ENCODE measurements at places on chromosomes 5 and 9. TPM values are rescaled to one million over a fixed set of nuclear protein-coding genes. Genes with fewer than 3 reads are reported as not detected.

- DNase-seq, result no peak
Observed at GRCh38 chr5:65068410-65068809, 299.7 kb downstream of the CWC27 start.

- no peak for DNase-seq
Observed at GRCh38 chr9:136709454-136710109, 2.8 kb upstream of the DIPK1B start.

DNA sequence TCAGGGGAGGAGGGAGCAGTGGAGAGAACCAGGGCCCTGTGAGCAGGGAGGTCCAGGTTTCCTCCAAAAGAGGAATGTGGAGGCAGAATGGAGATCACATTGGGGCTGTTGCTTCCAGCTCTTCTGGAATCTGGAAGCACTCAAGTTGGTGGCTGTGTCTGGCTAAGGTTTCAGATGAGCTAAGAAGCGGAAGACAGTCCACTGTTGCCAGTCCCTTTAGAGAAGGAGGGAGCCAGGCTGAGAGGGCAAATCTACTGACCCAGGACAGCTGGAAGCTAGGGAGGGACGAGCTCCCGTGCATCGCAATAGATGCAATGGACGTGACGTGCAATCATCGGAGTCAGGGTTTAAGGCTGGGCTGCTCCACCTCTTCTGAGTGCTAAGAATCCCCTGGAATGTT, 71.2 kb downstream of the TENT4A start:
- DNase-seq, result no peak

DNA sequence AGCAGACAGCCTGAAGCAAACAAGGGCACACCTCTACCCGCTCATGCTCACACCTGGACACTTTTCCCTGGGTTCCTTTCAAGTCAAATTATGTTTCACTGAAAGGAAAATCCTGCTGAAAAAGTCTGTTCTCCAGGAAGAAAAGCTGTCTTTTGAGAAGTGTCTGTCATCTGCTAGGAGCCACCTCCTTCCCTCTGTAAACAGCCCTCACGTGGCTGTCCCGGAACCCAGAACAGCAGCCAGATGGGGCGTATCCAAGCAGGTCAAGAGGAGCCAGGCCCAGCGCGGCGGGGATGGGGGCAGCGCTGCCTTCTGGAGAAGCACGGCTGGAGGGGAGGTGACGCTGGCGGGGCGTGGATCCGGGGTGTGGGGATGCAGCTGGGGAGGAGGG, at the start of gene PNPLA7:
Gene PNPLA7 (minus strand): TSS at position 172 of the 391 bp plus-strand sequence. CDS start 205 bp downstream, outside the sequence.
- DNase-seq, result peak; percentile 70

DNA sequence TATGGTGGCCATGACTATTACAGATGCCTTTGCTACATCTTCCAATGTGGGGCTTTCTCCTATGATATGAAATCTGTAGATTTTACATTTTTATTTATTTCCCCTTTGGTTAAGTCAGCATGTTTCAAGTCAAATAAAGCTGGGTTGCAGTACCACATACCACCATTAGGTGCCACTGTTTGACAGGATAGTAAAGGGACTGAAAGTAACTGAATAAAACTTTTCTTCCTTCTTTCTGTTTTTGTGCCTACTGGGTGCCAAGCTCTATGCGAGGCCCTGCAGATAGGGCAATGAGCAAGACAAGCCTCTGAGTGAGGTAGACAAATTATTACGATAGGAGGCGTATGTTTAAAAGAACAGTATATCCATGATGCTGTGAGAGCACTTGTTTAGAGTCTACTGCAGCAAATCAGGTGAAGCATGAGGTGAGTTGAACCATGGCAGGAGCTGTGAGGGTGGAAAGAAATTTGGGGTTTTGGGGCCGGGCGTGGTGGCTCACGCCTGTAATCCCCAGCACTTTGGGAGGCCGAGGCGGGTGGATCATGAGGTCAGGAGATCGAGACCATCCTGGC, 64.8 kb downstream of the GDNF start:
- DNase-seq, result peak; percentile 13

DNA sequence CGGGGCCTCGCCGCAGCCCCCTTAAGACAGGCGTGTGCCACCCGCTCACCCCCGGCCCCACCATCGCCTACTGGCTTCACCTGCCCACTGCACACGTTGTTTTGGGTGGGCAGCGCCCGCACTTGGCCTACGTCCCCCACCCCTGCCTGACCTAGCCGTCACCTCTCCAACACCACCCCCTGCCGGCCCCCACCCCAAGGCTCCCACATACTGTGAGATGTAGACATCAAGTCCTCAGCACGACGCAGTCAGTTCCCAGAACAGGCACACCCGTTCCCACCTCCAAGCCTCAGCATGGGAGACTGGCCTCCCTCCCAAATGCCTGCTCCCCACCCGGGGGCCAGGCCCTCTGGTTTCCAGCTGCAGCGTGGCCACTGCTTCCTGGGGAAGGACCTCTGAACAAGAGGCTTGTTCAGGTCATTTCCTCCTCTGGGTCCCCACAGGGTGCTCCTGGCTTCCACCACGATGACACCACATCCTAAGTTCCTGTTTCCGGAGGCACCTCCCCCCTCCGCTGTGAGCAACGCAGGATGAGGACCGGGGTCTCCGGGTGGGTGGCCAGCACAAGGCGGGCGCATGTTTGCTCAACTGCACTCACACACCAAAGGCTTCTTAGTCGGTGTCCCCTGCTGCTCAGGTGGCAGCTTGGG, 11.3 kb downstream of the DBN1 start:
- peak; percentile 32 for DNase-seq

GRCh38 chr5:37166197-37166596, 83.0 kb downstream of the CPLANE1 start:
- DNase-seq, result no peak

DNA sequence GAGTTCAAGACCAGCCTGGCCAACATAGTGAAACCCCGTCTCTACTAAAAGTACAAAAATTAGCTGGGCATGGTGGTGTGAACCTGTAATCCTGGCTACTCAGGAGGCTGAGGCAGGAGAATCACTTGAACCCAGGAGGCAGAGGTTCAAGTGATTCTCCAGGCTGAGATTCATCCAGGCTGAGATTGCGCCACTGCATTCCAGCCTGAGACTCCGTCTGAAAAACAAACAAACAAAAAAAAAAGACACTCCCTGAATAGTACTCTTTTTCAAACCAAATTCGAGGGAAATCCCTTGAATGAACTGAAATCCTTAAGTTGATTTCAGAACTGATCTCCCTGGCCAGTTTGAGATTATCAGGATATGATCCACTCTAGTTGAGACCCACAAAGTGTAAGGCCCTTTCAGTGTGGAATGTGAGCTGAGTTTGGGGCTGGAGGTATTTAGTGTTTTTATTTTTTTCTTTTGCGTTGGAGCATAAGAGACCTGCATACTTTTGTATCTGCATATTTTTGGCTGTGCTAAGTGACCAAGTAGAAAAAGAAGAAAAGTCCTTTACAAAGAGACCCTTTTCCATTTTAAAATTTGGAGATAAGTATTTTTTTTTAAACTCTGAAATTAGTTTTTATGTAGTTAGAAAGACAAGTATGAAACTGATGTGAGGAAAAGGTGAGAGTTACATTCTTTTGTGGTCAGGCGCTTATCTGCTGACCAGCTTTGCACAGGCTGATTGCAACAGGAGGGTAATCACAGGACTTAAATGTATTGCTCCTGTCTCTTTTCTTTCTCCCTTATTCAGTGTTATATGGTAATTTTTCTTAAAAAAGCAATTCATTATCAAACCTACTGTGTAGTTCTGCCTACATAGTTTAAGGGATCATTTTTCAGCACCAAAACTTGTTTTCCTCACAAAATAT, 42.9 kb downstream of the TMEFF1 start:
- DNase-seq, result no peak

DNA sequence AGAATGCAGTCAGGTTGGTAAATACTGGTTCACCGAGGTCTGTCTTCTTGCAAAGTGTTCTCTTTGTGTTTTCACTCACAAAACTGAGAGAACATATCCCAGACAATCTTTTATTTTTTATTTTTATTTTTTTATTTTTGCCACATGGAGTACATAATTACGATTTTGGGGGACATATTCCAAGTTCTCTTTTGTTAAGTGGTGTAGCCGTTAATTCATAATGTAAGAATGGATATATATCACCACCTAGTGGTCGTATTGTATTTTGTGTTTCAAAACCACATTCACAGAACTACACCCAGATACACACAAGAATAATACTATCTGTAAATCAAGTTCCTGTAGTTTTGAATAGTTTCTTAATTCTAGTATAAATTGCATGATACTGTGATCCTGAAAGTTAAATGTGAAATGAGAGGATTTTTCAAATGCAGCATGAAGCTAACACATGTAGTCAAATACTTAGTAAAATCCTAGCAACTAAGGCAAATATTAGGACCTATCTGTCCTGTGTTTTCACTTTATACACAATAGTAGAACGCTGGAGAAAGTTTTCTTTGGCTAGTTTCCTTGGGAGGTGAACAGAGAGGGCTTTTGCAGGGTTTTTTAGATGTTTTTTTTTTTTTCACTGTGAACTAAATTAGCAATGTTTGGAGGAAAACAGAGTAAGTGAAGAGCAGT, 92.7 kb downstream of the VCAN start:
- no peak for DNase-seq

- no peak for DNase-seq
Observed at GRCh38 chr9:106885451-106885850, 22.5 kb downstream of the ZNF462 start.

Gene BTNL8
- total RNA-seq, result not detected

Gene LSM11
- total RNA-seq, result 7.4 TPM

Gene TMOD1
- total RNA-seq, result 2.5 TPM
